NCI-H146 (cell line): ENCODE measurements at places on chromosomes 3 and 15.

- DNase-seq: peak; percentile 81
Measured at GRCh38 chr3:126355777-126356372, 1.3 kb downstream of the KLF15 start.

GRCh38 chr3:72204452-72204851, 419.5 kb upstream of the PROK2 start:
- DNase-seq: no peak

DNA sequence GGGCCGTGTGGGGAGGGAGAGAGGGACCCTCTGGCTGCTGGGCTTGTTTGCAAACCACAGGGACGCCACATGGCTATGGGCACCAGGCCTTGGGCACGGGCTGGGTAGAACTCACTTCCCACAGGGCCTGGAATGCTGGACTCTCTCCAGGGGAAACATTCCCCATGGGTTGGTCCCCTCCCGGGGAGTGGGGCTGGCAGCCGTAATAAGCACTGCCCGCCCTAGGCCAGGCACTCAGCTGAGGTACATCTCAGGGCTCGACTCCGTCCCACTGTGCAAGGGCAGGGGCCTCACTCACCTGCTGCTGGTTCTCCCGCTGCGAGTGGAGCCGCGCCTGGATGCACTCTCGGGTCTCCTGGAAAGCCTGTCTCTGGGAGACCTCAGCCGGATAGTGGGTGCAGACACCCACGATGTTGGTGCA, 96.7 kb downstream of the ADCY5 start:
- peak; percentile 87 for DNase-seq

DNA sequence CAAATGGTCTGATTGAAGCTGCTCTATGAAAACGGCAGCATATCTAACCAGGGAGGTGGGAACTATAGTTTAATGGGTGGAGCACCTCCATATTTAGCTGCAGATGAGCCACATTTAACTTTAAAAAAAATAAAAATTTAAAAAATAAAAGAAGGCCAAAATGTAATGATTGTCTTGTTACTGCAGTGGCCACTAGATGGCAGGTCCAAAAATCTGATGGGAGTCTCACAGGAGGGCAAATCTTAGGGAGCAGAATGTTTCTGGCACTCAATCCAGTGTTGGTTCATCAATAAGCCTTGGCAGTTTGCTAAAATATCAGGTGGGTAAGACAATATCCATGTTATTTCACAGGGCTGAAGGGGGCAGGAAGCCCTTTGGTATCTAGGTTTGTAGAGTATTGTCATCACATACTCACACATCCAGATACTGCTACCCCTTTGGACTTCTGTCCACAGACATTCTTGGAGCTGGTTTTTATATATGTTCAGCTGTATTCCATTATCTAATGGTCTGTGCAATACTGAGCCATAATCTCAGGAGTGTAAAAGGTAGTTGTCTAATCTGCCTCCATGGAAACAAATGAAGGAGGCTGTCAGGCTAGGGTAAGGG, 233.3 kb downstream of the TIGIT start:
- peak; percentile 8 for DNase-seq

GRCh38 chr15:73035221-73035620, 17.0 kb upstream of the NEO1 start:
- DNase-seq: no peak
